ENCODE measurements at places on chromosomes 7 and 10.
A peak's percentile ranks its signal among the peaks of the same experiment; 100 is the strongest.

DNA sequence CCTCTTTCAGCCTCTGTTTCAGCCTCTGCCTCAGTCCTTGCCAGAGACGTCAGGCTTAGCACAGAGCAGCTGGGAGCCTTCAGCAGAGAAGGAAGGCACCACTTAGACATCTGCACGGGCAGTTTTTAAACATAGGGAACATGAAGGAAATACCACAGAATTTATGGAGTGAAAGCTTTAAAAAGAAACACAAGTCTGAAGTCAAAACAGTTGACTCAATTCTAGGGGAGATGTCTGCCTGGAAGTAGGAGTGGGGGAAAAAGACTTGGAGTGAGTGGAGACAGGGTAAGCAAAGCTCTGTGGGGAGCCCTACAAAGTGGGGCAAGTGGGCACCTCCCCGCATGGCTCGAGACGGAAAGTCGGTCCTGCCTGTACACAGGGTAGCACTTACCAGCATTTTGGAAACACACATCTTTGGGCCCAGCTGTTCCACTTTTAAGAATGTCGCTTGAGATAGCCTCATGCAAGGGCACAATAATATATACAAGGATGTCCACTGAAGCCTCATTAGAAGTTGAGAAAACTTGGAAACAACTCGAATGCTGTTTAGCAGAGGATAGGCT lies 5.0 kb upstream of the TBXAS1 start:
- peak; percentile 9 for DNase-seq

- no peak for DNase-seq
Observed at GRCh38 chr7:143979998-143980397, 20.1 kb upstream of the OR6B1 start.

DNA sequence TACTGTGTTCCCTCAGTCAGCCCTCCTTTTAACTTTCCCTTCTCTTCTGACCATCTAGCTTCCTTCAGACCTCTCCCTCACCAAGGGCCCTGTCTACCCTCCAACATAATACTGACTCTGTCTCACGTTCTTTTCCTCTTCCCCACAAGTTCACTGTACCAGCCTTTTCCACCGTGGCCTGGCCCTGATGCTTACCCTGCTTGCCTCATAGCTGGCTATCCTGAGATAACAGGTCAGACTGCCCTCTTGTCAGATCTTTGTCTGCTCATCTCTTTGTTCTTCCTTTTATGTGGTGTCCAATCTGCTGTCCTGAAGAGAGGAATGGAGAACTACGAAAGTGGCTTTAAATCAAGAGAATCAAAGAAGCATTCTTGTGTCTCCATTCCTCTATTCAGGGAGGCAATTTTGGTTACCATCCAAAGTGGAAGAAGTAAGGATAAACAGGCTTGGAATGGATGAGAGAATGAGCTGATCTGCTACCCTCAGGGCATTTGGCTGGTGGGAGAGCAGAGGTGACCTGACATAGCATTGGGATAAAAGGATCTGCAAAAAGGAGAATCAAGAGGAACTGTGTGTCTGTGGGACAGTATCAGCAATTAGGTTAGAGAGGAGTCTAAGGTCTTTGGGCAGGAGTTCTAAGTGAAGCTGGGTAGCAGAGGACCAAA lies 8.1 kb downstream of the BTAF1 start:
- DNase-seq: no peak

- DNase-seq: peak; percentile 40
Observed at GRCh38 chr7:70776627-70777101, 355.3 kb upstream of the GALNT17 start.

- DNase-seq: peak; percentile 1
Observed at GRCh38 chr10:1465418-1465911, 271.9 kb downstream of the ADARB2 start.
